ENCODE measurements at places on chromosomes 3 and 15.

GRCh38 chr3:31952205-31952604 lies 28.9 kb downstream of the OSBPL10 start:
- DNase-seq, result no peak

DNA sequence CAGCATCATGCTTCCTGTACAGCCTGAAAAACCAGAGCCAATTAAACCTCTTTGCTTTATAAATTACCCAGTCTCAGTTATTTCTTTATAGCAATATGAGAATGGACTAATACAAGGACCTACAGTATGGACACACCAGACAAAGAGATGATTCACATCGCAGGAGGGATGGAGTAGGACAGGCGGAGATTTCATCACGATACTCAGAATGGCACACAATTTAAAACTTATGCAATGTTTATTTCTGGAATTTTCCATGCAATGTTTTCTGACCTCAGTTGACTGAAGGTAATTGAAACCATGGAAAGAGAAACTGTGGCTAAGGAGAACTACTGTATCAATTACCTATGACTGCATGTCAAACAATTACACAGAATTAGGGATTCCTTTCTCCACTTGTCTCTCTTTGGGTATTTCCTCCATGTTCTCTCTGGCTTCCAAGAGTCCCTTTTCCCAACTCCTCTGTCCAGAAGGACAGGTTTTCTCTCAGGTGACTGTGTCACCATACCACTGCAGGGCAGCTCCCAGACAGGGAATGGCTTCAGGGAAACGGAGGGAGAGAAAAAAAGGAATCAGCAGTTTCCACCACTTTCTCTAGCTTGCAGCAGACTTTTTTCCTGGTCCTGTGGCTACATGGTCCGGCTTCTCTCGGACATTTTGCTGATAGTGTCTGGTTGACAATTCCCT lies 3.0 kb upstream of the ANO10 start:
- no peak for DNase-seq

DNA sequence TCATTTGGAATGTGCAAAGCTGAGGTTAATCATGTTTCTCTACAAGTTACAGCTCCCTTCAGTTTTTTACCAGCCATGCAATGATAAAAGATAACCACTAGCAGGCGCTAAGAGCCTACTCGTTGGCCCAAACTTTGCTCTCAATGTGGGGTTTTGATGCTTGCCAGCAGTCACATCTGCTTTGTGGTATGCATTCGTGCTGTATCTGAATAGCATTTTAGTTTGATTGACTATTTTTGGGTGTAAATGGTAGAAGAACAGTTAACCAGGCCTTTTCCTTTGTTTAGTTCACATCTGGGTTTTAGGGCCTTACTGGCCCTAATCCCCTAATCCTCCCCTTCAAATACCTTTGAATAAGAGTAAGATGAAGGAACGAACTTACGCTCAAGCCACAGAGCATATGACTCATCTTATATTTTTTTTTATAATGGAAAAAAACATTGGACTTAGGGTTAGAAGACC lies 4.4 kb upstream of the CLDN11 start:
- peak; percentile 25 for DNase-seq

DNA sequence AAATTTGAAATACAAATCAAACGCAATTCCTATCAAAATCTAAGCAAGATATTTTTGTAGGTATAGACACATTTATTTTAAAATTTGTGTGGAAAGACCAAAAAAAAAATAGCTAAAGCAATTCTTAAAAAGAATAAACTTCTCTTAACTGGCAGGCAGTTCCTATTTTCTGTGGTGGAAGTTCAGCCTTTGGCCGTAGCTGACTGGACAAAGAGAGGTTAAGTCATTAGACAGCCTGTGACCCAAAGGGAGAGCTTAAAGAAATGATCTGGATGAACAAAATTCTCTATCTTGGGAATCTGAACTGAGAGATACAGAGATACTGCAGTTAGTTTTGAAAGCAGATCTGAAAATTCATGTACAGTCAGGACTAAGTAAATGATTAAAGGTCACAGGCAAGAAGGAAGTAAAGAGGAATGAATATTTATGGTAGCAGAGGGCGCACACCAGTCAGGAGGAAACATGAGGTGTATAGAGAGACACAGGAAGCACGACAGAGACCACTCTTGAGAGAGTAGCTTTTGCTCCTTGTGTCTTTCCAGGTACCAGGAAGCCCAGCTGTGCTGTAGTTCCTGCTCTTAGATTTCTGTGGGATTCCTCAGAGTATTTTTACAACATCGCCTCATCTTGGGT lies 57.5 kb downstream of the TPRG1 start:
- DNase-seq, result no peak

DNA sequence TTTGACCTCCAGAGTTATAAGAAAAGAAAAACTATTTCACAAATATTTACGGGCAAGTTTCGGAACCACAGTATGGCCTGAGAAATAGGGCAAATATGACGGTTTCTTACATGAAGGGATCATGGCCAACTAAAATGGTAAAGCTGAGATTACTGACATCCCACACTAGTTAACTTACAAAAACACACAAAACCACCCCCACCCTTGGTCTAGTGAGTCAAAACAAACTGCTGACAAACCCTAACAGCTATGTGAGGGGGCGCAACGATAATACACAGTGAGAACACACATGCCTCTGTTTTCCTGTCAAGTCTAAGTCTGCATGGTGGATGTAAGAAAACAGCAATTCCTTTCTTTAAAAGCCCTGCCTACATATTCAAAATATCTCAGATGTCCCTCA lies 32.3 kb downstream of the CBLB start:
- no peak for DNase-seq

DNA sequence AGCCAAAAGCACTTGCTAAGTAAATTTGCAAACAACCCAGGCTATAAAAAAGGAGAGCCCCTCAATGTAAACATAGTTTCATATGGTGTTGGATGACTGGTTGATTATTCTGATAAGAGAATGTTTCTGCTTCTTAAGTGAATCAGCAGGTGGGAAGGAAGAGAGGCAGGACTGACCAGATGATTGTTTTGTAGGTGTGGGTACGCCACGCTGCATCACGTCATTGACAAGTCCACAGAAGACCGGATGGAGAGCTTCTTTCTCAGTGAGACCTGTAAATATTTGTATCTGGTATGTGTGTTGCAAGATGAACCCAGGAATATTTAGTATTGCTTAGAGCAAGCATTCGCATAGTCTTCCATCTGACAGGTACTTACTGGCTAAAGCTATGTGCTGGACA lies 23.4 kb downstream of the EDEM1 start:
- no peak for DNase-seq

DNA sequence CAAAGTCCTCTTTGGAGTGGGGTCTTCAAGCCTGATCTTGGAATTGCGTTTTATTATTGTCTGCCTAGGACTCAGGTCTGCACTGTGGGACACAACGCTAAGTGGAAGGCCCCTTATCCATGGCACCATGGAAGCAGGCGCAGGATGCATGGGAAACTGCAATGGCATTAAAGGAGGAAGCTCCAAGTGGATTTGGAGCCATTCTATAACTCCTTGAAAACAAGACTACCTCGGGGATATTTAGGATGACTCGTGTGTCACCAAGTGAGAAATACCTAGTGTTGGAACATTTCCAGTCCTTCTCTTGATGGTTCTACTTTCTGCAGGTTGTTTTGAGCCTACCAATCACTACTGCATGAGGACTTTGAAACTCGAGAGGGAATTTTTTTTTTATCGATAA lies 126.6 kb upstream of the ZBED2 start:
- DNase-seq, result no peak

- DNase-seq, result no peak
Observed at GRCh38 chr15:83919319-83919830, 265.5 kb downstream of the ADAMTSL3 start.

GRCh38 chr3:44318891-44319311 lies 19.7 kb upstream of the TCAIM start:
- no peak for DNase-seq

DNA sequence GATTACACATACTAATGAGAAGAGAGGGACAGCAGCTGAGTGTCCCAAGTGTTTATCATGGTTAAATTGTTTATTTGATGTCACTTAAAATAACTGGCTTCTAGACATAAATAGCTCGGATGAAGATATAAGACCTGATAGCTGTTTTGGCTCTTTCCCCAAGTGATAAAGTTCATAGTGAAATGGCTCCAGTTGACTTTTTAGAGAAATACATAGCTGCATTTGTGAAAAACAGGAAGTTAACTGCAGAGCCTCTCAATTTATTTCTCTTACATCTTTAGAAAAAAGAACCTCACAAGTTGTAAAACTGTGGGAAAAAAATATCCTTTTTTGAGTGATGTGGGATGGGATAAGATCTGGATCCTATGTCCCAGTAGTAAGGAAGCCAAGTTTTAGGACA lies 332.9 kb upstream of the RASGRP1 start:
- DNase-seq, result no peak

GRCh38 chr3:62604298-62604697 lies 230.9 kb upstream of the FEZF2 start:
- DNase-seq, result no peak

GRCh38 chr3:18531662-18532061 lies 106.5 kb upstream of the SATB1 start:
- DNase-seq, result no peak

All from CMK (cell line).